ENCODE measurements at places on chromosomes 1 and 21.

DNA sequence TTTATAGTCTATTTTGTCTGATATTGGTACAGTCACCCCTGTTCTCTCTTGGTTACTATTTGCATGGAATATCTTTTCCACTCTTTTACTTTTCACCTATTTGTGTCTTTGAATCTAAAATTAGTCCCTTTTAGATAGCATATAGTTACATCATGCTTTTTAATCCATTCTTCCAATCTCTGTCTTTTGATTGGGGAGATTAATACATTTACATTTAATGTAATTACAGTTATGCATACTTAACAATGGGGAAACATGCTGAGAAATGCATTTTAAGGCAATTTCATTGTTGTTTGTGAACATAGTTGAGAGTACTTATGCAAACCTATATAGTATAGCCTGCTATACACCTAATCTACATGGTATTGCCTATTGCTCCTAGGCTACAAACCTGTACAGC lies 48.4 kb upstream of the ATP6V1G3 start:
- DNase-seq = no peak

DNA sequence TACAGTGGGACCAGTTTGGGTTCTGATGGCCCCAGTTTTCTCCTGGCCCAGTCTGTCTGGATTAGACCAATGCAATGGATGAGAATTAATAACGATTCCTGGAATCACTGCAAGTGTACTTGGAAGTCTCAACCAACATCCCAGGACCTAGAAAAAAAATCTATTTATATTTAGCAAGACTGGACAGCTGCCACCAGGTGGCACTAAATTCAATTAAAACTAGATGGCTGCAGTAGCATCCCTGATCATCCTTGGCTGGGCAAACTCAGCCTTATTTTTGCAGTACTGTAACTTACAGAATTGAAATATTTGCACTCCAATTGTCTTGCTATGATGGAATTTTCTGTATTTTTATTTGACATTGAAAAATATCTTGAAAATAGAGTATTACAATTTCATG lies 165.7 kb downstream of the NCAM2 start:
- DNase-seq = no peak

DNA sequence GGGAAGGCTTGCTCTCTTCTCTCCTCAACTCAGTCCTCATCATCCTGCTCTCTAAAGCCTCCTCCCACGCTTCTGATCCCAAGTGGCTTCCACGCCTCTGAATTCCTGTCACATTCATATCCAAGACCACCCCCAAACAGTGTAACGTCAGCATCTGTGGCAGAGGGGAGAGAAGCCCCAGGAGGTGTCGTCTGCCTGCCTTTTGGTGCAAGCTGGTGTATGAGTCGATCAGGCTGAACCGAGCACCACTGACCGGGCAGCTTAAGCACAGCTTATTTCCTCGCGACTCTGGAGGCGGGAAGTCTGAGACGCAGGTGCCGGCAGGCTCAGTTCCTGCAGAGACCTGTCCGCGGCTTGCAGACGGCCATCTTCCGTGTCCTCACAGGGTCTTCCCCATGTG lies 123.8 kb upstream of the RAB4A start:
- DNase-seq = no peak

DNA sequence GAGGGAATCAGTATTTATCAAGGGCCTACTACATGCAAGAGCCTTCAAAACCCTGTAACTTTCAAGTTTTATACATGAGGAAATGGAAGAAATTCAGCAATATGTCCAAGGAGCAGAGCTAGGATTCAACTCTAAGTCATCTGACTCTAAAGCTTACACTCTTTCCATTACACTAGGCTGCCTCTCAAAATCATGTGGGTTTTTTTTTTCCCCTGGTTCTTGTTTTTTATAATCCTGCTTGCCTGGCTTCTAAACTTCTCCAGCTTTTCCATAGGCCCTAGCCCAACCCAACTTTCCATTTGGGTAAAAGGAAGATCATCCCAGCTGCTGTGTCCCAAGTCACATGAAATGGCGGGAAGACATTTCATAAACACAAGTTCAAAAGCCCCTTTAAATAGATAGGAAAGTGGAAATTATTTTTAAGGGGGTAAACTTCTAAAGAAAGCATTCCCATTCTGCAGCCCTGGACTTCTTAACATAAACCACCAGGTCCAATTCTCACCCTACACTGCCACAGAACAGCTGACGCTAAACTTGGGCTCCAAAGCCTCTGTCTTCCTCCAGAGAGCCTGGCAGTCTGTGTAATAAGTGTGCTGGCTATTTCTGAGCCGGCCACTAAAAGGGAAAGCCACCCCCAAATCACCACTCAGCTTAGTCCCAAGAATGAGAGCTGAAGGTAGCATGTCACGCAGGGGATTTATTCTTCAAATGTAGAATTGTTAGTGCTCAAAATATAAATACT lies 46.9 kb downstream of the ITPKB start:
- no peak for DNase-seq

GRCh38 chr1:223669003-223669795 lies 3.7 kb upstream of the CAPN8 start:
- DNase-seq = no peak

GRCh38 chr21:20086508-20086907 lies 911.7 kb upstream of the NCAM2 start:
- no peak for DNase-seq

GRCh38 chr1:3771108-3772026 lies 1.2 kb upstream of the SMIM1 start:
- DNase-seq = no peak

GRCh38 chr1:27433706-27434105 lies 41.3 kb downstream of the GPR3 start:
- DNase-seq = no peak

DNA sequence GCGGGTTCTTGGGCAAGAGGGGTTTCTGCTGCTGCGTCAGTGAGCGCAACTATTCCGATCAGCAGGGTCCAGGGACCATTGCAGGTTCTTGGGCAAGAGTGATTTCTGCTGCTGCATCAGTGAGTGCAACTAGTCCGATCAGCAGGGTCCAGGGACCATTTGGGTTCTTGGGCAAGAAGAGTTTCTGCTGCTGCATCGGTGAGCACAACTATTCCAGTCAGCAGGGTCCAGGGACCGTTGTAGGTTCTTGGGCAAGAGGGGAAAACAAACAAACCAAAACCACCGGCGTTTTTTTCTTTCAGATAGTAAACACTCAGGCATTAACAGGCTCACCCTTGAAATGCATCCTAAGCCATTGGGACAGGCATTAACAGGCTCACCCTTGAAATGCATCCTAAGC lies 32.6 kb downstream of the SPATA6 start:
- DNase-seq = no peak

GRCh38 chr1:193581341-193581740 lies 394.9 kb upstream of the B3GALT2 start:
- no peak for DNase-seq

- DNase-seq = no peak
Observed at GRCh38 chr1:168918860-168919741, 187.4 kb upstream of the ATP1B1 start.

DNA sequence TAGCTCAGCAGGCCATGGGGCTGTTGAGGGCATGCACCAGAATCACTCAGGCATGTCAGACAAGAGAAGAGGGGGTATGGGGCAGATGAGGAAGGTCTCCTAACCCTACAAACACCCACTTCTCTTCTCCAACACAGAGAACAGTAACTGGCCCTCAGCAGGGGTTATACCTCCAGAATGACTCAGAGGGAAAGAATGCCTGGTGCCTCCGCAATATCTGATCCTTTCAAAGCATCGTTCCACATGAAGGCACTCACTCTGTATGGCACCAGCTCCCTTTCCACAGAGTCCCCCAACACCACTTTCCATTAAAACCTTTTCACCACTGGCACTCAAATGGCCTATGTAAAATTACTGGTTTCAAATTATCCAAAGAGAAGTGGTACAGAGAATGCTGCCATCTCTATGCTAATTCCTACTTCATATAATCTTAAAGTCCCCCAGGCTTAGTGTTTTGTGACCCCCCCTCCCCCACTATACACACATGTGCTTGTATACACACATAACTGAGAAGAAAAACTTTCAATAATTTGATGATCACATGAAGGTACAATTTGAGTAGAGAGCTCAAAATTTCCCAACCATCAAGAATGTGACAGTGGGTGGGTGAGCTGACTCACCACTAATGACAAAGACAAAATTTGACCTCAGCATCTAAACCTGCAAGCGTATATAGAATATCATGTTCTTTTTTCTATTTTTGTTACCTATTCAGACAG lies 91.5 kb downstream of the SIPA1L2 start:
- DNase-seq = no peak

GRCh38 chr1:245177071-245177900 lies 22.5 kb downstream of the KIF26B start:
- no peak for DNase-seq

DNA sequence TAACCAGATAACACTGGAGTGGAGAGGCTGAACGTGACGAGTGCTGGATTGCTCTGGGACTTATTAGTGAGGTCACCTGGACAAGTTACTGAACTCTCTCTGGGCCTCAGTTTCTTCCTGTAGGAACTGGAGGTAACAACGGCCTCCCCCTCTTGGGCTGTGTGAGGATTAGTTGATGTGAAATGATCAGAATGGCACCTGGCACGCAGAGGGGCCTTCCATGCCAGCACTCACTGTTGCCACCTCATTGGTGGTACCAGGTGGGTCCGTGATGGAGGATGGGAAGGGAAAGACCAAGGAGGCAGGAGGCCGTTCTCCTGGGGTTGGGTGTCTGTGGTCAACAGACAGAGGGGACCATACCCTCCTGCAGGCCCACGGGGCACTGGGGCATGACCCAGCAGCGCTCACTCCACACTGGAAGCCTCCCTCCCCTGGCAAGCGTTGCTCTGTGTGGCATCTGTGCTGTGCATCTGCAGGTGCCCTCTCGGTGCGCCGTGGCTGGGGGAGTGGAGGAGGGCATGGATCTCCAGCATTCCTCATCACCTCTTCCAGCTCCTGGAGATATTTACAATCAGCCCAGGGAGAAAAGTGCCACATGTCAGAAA lies 349.5 kb upstream of the VAMP3 start:
- no peak for DNase-seq

DNA sequence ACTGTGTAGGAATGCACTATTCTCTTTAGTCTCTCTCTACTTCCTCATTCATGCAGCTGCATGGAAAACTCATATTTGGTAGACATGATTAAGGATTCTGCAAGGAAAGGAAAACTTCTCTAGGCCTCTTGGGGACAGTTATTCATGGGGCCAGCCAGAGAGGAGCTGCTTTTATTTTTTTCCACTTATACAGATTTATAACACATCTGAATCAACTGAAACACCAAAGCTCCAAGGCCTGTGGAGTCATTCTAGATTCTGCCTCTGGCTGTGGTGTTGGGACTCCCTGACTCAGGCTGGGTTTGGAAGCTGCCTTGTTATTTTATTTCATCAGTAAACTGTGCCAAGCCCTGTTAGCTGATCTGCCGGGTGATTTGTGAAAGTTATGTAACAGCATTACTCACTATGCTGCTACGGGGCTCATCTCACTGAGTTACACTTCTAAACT lies 83.9 kb upstream of the EDEM3 start:
- DNase-seq = no peak

GRCh38 chr1:57578099-57578498 lies 154.2 kb upstream of the DAB1 start:
- no peak for DNase-seq

GRCh38 chr1:202189918-202190715 lies 3.5 kb upstream of the LGR6 start:
- no peak for DNase-seq

GRCh38 chr1:153404086-153404635 lies 12.2 kb upstream of the S100A7A start:
- DNase-seq = no peak

DNA sequence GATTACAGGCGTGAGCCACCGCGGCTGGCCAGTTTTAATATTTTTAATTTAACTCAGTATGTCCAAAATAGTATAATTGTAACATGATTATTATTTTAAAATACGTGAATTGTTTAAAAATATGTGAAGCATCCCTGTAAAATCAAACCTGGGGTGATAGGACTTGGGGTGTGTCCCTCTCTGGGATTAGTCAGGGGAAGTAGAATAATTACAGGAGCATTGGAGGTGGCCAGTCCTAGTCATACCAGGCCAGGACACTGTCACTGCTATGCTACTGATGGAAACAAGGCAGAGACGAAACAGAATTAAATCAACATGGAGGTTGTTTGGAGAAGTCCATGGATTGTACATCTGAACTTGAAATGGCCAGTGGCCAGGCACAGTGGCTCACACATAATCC lies 16.8 kb downstream of the SZRD1 start:
- DNase-seq = no peak

DNA sequence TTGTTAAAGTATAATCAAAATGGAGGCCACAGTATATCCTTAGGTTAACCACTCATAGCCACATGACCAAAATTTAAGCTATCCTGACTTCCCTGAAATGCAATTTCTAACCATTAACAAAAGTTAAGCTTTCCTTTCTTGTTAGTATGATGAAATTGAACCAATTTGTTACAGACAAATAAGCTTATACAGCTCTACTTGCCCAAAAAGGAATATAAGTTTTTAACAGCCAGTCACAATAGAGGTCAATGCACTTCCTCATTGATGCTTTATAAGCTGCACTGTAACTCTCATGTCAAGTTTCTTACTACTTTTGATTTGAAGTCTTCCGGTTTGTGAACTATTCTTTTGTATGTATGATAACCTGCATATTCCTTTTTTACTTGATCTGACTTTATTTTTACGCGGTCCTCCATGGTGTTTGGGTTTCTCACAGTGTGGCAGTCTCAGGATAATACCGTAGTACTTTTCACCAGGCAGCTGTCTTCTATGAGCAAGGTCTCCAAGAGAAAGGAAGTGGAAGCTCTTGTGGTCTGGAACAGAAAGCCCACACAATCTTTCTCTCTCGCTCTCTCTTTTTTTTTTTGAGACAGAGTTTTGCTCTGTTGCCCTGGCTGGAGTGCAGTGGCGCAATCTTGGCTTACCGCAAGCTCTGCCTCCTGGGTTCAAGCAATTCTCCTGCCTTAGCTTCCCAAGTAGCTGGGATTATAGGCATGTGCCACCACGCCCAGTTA lies 331.6 kb downstream of the SRGAP2C start:
- no peak for DNase-seq

DNA sequence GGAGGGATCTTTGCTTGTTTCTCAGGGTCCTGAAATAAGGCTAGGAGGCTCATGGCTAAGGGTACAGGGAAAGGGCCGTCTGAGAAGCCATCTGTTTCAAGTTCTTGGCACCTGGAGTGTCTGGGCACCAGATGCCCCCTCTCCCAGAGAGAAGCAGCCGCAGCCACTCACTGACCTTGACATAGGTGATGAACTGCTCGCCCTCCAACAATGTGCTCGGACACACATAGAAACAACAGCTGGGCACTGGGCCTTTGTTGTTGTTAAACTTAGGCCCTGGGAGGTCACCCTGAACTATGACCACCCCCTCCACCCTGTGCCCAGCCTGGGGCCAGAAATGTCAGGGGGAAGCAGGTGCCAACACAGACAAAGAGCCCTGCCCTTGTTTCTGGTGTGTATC lies 9.2 kb upstream of the TNNI1 start:
- no peak for DNase-seq

GRCh38 chr1:202501281-202501680 lies 152.8 kb downstream of the PPP1R12B start:
- no peak for DNase-seq

- DNase-seq = no peak
Observed at GRCh38 chr1:21508580-21509350, 458 bp upstream of the ALPL start.
